ENCODE measurements at places on chromosomes 7 and 10.

- peak; percentile 79 for DNase-seq
Measured at GRCh38 chr10:5583525-5584175, 58.9 kb downstream of the CALML3 start.

GRCh38 chr10:127117125-127117524, 79.3 kb downstream of the INSYN2A start:
- DNase-seq = peak; percentile 69

GRCh38 chr10:4058514-4059029, 273.6 kb upstream of the KLF6 start:
- DNase-seq = no peak

DNA sequence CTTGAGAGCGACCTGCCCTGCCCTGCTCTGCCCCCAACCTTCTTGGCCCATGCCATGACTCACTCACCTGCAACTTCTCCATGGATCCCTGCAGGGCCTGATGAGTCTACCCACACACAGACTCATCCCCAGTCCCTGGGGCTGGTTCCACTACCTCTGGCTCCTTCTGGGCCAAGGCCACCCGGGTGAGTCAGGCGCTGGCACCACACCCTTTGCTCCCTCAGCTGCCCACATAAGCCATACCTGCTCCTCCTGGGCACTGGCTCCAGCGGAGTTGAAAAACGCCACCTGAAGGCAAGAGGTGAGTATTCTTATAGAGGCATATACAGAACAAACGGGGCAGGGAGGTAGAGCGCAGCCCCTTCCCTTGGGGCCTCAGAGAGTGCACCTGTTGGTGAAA, 16.2 kb upstream of the MTPAP start:
- DNase-seq = no peak

DNA sequence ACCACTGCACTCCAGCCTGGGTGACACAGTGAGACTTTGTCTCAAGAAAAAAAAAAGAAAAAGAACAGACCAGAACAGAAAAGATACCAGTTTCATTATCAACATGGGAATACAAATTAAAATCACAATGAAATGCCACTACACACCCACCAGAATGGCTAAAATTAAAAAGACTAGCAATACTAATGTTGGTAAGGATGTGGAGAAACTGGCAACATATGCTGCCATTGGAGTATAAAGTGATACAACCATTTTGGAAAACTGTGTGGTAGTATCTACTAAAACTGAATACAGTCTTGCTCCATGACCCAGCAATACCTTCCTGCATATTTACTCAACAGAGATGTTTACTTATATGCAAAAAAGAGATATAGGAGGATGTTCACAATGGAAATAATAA, 2.9 kb upstream of the RRP12 start:
- no peak for DNase-seq

DNA sequence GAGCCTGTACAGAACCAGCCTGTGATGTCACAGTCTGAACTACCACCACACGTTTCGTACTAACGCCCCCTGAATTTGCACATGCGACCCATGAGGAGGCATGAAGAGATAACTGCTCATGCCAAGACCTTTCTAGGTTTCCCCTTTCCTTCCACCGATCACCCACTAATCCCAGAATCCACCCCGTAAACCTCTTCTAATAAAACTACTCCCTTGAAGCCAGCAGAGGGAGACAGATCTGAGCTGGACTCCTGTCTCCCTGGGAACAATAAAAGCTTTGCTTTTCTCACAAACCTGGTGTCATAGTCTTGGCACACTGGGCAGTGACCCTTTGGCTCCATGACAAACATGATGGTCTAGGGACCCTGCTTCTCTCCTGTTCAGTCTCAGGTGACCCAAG, 144.5 kb downstream of the FRMD4A start:
- DNase-seq = peak; percentile 20
